ENCODE measurements at places on chromosomes 7 and 10. TPM values are rescaled to one million over a fixed set of nuclear protein-coding genes. Genes with fewer than 3 reads are reported as not detected.

DNA sequence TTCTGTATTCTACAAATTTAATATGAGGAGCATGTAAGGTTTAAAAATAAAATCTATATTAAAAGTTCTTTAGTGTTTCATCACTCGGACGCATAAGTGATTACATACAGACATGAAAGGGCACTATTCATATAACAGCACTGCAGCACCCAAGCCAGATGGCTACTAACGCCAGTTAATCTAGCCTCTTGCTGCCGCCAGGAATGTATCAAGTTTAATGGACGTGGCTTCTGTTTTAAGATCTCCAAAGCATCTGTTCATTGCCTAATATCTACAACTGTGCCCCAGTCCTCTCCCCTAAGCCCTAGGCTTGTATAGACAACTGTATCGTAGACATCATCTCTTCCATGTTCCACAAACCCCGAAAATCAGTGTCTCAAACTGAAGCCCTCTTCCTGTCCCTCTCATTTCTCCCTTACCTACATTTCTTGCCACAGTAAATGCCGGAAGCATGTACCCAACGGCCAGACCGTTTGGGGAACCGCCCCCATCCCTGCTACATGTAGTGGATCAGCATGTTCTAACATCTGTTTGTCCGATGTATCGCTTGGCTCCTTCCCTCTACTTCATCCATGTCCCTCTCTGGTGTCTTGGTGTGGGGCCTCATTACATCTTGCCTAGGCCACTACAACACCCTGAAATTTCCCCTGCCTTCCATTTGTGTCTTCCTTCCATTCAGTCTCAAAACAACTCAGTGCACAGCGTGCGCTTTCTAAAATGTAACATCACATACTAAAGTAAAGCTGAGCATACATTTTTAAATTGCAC is 147.5 kb upstream of the RSU1 start:
- no peak for DNase-seq
- H3K27ac ChIP-seq = no peak overlapping the region
- peaks cover 3% of the 10 kb centered on the region for H3K4me1 ChIP-seq
- H3K36me3 ChIP-seq = no peaks in the 10 kb centered on the region
- no peaks in the 10 kb centered on the region for H3K27me3 ChIP-seq

The TMEM178B gene
- total RNA-seq = 2.4 TPM

DNA sequence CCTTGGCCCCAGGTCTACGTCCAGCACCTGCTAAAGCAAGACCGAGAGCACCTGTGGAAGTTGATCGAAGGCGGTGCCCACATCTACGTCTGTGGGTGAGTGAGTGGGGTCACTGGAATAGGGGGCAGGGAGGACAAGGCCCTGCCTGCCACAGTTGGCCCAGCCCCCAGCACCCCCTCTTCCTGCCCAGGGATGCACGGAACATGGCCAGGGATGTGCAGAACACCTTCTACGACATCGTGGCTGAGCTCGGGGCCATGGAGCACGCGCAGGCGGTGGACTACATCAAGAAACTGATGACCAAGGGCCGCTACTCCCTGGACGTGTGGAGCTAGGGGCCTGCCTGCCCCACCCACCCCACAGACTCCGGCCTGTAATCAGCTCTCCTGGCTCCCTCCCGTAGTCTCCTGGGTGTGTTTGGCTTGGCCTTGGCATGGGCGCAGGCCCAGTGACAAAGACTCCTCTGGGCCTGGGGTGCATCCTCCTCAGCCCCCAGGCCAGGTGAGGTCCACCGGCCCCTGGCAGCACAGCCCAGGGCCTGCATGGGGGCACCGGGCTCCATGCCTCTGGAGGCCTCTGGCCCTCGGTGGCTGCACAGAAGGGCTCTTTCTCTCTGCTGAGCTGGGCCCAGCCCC is 8.1 kb downstream of the TMEM120A start:
- DNase-seq = no peak
- H3K4me3 ChIP-seq = no peak overlapping the region
- no peak overlapping the region for H3K27ac ChIP-seq
- peaks cover 3% of the 10 kb centered on the region for H3K36me3 ChIP-seq
- no peaks in the 10 kb centered on the region for H3K27me3 ChIP-seq
- H3K4me1 ChIP-seq = peaks cover 13% of the 10 kb centered on the region

- no peaks in the 10 kb centered on the region for H3K27me3 ChIP-seq
- H3K27ac ChIP-seq = no peak overlapping the region
- H3K4me1 ChIP-seq = no peaks in the 10 kb centered on the region
- DNase-seq = no peak
- H3K36me3 ChIP-seq = no peaks in the 10 kb centered on the region
- H3K4me3 ChIP-seq = no peak overlapping the region
Measured at GRCh38 chr7:103771294-103771693, 218.2 kb downstream of the RELN start.

The IDI2 gene
- not detected for total RNA-seq

DNA sequence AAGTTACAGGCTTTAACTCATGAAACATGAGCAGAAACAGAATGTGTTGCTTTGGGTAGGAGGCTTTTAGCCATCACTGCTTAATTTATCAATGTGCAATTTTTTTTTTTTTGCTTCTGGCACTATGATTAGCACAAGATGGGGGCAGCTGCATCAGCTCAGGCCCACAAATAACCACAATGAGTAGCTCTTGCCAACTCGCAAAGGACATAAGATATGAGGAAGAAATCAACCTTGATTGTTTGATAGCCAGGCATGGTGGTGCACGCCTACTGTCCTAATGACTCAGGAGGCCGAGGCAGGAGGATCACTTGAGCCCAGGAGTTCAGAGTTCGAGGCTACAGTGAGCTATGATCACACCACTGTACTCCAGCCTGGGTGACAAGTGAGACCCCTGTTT is 12.3 kb downstream of the NOD1 start:
- H3K36me3 ChIP-seq = no peaks in the 10 kb centered on the region
- H3K27me3 ChIP-seq = no peaks in the 10 kb centered on the region
- H3K4me1 ChIP-seq = peaks cover 29% of the 10 kb centered on the region
- H3K4me3 ChIP-seq = no peak overlapping the region
- no peak for DNase-seq
- no peak overlapping the region for H3K27ac ChIP-seq
